Choroid plexus epithelial cell (primary cell): ENCODE measurements at places on chromosomes 12 and 14.

- DNase-seq = peak; percentile 97
Observed at GRCh38 chr14:103606963-103607668, 21.9 kb upstream of the KLC1 start.

DNA sequence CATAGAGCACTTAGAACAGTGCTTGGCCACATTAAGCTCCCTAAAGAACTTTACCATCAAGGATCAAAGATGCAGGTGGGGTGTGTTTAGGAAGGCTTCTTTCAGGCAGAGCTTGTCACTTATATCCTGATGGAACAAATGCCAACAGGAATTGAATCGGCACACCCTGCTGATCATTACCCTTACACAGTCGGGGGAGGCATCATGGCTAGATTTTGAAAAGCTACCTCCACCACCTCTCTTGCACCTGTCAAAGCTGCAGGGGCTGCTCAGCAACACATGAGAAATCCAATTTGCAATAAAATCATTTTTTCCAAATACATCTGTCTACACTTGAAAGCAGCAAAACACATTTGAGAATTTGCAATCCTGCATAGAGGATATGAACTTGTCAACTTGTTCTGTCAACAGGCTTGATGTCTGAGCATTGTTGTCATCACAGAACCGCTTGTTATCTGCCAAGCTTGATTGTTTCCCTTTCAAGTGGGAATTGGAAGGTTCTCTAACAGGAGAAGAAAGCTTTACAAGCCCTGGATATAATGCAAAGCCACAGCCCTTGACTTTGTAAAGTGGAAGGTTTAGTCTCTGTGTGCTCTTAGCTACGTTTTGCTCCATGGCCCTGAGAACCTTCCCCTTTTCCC is 24.6 kb upstream of the TRIM9 start:
- DNase-seq = no peak

- DNase-seq = peak; percentile 87
Observed at GRCh38 chr12:84874125-84874824, 38.3 kb downstream of the SLC6A15 start.

DNA sequence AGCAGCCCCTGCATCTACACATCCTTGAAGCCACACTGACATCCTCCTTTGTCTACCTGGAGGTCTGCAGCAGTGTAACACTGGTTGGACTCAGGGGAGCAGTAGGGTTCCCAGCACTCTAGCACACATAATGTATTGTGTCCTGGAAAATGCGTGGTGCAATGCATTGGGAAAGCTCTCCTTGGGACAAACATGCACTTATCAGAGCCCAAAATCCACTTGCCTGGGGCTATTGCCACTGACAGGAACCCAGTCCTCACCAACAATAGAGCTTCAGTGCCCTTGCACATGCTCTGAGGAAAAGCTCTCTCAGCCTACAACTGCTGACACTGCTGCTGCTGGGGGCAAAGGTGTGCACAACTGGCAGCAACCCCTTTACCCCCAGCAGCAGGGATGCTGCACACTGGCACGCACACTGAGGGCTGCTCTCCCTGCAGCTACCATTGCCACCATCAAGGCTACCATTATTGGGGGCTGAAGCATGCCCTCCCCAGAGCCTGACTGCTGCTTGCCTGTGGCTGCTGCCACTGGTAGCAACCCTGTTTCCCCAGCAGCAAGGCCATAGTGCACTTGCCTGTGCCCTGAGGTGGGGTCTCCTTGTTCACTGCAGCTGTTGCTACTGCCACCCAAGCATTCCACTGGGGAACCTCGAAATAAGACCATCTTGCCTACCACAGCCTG is 221.9 kb downstream of the SLC38A4 start:
- DNase-seq = no peak

DNA sequence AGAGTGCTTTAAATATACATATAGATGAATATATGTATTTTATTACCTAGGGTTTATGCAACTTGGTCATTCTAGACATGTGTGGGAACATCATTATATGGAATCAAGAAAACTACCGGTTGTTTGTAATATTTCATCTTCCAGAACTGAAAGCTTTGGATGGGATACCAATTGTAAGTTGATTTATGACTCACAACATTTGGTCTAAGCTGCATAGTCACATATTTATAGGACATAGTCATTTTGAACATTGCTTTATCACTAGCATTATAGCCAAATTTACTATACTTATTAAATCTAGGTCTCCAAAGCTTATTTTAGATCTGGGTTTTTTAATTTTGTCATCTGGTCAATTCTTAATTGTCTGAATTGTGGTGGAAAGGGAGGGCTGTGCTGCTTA is 83.7 kb upstream of the PCNX4 start:
- no peak for DNase-seq

DNA sequence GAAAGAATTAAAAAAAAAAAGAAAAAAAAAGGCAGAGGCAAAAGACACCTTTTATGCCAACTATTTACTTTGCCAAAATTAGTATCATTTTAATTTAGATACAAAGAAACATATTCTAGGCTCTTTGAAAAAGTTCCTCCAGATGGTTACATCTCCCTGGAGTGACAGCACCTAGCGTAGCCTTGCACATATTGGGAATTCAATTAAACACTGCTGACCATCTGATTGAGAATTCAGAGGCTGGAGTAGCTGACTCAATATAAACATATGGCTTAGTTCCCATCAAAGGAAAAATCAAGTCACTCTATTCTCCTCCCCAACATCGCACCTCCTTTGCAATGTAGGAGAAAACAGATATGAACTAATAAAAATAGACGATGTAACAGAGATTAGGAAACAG is 36.4 kb downstream of the ANKS1B start:
- DNase-seq = no peak

DNA sequence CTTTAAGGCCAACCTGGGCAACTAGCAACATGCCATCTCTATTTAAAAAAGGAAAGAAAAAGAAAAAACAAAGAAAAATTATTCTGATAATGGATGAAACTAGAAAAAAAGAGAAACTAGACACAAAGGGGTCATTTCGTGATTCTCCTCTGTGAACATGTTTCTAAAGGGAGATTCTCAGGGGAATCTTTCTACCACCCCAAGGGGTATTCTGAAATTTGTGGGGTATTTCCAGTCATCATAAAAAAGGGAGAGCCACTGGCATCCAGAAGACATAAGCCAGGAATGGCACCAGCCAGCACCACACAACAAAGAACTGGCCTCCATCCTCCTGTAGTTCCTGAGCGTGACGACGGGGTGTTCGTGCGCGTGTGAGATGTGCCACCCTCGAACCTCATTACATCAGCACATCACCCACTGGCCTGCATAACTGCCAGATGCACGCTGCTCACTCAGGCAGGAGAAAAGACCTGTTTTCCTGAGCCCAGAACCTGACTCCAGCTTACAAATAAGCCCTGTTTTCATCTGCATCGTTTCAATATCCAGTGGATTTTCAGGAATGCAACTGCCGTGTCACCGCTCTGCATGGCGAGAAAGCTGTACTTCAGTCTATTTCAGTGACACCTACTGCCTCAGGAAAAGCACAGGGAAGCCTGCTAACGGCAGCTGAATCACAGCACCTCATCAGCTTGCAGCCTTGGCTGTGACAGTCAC is 23.9 kb downstream of the STX2 start:
- DNase-seq = no peak

GRCh38 chr14:92585981-92586937 is 72.7 kb downstream of the RIN3 start:
- peak; percentile 98 for DNase-seq

DNA sequence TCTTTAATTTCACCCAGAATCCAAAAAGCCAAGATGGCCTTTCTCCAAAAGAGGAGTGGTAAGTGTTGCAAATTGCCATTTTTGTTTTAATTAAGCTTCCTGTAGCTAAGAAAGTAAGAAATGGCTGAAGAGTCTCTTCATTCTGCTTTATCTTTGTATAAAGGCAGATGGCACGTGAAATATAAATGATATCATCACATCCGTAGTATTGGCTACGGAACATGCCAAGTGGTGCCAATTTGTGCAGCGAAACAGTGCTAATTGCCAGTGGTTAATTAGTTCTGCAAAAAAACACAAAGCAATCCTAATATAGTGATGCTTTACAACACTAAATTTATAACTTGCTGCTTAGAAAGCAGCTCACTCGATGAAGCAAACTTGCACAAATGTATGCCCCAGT is 29.4 kb downstream of the PLEKHG7 start:
- DNase-seq = no peak

DNA sequence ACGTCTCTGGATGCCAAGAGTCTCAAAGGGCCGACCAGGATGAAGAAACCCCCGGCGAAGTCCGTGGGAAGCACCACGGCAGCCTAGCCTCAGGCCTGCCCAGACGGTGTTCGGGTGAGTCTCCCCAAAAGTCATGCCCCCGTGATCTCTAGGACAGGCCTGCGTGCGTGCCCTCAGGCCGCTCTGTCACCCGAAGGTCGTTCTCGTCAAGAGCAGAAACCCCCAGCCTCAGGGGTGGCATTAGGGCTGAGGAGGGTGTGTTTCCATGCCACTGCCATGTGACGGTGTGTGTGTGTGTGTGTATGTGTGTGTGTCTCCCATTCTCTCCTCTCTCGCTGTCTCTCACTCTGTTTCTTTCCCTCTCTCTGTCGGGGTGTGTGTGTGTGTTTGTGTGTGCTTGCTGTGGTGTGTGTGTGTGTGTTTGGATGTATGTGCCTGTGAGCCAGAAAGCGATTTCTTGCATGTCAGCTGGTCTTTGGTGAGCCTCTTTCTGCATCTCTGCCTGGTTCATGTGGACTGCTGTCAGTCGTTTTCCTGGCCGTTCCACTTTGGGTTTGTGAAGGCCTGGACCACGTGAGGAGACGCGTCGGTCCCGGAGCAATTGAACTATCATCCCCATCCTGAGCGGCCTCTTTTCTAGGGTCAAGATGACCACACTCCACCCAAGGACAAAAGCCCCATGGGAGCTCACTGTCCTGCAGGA is 772.5 kb upstream of the ALG10B start:
- no peak for DNase-seq

GRCh38 chr14:81474685-81475324 is 58.8 kb downstream of the SEL1L start:
- no peak for DNase-seq

DNA sequence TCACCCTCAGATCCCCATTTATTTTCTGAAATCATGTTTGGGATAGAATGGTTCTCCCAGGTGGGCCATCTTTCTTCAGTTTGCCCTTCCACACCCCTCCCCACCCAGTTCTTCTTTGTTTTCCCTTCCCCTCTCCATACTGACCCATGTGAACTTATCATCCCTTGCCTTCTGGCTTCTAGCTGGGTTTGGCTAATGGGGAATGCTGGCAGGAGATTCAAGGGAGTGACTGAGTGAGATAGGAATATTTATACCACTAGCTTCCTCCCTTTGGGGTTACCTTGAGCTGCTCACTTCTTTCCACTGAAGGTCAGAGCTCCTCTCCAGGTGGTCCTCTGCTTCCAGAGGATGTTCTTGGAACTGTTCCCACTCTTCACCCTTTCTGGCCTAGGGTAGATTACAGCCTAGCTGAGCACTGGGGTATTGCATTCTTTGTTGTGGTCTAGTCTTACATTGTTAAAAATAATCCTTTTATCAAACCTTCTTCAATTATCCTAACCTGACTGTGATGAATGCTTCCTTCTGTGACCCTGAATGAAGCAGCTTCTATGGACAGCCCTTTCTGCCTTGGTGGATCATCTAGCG is 88.3 kb upstream of the ATP2B1 start:
- peak; percentile 38 for DNase-seq

DNA sequence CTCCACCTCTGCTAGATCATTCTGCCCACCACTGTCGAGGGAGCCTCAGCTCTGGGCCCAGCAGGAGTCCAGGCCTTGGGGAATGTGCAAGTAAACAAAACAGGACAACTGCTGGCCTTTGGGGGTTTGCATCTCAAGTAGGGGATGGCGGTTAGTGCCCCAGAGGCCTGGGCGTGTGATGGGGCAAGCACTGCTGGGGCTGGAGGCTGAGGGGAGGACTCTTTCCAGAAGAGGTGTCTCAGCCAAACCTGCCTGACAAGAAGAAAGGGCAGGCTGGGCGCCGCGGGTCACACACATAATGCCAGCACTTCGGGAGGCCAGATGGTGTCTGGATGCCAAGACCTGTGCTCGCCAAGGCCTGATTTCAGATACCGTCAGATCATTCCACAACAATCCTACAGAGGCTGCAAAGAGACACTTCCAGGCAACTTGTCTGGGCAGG is 8.6 kb upstream of the ALDH2 start:
- no peak for DNase-seq

GRCh38 chr12:12803186-12803585 is 10.0 kb upstream of the DDX47 start:
- DNase-seq = peak; percentile 82

GRCh38 chr14:91636604-91637003 is 95.3 kb downstream of the CATSPERB start:
- DNase-seq = peak; percentile 2

- no peak for DNase-seq
Observed at GRCh38 chr12:130709151-130709970, 6.7 kb downstream of the RIMBP2 start.

DNA sequence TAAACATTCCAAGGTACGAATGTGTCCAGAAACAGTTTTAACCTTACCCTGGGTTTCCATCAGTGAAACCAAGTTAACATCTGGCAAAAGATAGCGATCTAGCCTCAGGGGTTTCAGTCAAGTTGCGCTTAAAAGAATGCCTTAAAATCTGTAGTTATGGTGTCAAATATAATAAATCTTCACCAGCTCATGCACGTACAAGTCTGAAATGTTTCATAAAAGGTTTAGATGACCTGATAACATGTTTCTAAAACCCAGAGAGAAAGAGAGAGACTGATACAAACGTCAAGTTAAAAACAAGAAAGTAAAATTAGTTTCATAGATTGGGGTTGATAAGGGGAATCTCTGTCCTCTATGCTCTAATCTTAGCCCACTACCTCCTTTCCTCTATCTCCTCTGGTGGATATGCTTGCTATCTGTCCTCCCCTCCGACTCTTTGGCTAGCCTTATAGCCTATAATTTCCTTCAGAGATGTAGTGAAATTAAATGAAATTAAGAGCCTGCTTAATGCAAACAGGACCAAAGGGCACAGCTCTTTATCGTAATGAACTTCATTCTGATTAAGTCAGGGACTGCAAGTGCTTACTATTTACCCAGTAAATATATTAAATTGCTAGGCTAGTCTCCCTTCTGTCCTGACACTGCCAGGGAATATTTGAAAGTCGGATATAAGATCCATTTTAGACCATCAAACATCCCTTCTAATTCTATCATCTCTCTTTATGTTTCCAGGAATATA is 18.4 kb upstream of the FOS start:
- DNase-seq = no peak

DNA sequence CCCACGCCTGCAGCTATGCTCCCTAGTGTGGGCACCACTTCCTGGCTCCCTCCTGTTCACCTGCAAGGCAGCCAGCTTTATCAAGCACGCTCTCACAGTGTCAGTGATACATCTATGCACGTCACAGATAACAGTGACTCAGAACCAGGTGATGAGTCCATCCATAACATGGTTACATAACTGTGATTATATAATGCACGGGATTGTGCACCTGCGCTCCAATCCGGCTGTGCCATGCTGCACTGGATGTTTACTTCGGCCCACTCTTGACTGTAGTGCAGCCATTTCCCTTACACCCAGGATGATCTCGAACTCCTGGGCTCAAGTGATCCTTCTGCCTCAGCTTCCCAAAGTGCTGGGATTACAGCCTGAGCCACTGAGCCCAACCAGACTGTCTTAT is 38.4 kb upstream of the CEP83 start:
- no peak for DNase-seq
